Right lung (tissue), 10 donors: ENCODE measurements at places on chromosomes 2 and 18. TPM values are rescaled to one million over a fixed set of nuclear protein-coding genes. Genes with fewer than 3 reads are reported as not detected.

- no peak for DNase-seq
Observed at GRCh38 chr2:113858764-113859163, 31.1 kb upstream of the ACTR3 start.

GRCh38 chr2:10658041-10658913 is 31.5 kb downstream of the NOL10 start:
- DNase-seq, result no peak

DNA sequence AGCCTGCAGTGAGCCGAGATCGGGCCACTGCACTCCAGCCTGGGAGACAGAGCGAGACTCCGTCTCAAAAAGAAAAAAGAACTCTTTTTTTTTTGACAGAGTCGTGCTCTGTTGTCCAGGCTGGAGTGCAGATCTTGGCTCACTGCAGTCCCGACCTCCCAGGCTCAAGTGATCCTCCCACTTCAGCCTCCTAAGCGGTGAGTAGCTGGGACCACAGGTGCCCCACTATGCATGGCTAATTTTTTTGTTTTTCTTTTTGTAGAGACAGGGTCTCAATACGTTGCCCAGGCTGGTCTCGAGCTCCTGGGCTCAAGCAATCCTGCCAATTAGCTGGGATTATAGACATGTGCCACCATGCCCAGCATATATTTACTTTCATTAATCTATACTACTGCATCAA is 12.5 kb upstream of the INO80D start:
- no peak for DNase-seq

DNA sequence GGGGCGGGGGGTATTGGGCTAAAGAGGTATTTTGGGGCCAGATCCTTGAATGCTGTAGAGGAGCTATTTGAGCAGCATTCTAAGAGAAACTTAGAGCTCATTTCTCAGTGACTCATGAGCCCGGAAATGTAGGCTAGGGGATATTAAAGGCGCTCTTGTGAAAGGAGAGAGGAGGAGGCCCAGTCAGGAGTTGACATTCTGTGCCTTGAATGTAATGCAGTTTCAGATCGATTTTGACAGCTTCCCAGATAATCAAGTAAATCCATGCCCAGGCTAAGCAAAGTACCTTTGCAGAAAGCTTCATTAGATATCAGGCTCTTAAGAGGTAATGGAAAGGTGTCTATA is 1.5 kb downstream of the CAB39 start:
- no peak for DNase-seq

GRCh38 chr2:224518806-224519580 is 66.2 kb downstream of the CUL3 start:
- DNase-seq, result no peak

- peak; percentile 69 for DNase-seq
Observed at GRCh38 chr2:44652701-44653100, 288.8 kb upstream of the SIX3 start.

PROM2 gene
- 10.5 TPM for polyA plus RNA-seq

- DNase-seq, result no peak
Observed at GRCh38 chr2:230329946-230330605, 3.1 kb downstream of the SP140L start.

CCDC141 gene
- polyA plus RNA-seq, result 2.3 TPM

DNA sequence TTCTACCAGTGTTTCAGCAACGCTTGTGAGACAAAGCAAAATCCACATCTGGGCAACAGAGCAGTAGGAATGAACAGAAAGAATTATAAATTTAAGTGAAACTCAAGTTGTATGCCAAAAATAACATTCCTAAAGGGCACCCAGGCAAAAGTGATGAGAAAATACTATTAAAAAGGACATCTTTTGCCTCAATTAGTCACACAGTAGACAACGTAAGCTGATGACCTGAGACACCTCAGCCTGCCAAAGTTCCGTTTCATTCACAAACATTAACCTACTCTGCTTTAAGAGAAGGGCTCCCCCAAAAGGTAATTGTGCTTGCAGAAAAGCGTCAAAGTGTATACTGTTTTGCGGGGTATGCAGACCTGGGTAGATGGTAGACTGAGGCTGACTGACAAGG is 7.2 kb downstream of the HDLBP start:
- no peak for DNase-seq

DNA sequence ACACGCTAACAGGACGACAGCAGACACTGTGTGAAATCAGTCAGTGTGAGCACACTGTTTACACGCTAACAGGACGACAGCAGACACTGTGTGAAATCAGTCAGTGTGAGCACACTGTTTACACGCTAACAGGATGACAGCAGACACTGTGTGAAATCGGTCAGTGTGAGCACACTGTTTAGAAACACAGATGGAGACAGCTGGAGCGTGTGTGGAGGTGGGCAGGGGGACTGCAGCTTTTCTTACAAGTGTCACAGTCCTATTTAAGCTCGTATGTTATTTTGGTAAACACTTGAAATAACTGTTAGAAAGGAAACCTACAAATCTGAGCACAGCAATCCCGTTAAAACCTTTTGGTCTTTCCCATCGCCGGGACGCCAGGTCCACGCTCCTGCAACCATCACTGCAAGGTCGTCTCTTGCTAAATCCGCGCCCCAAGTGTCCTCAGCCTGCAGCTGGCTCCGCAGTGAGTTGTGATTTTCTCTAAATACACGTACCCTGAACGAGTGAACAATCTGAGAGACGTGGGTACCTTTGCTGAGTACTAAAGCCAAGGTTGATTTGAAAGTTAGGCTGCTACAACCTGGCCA is 58.9 kb upstream of the CTDP1 start:
- DNase-seq, result no peak

DNA sequence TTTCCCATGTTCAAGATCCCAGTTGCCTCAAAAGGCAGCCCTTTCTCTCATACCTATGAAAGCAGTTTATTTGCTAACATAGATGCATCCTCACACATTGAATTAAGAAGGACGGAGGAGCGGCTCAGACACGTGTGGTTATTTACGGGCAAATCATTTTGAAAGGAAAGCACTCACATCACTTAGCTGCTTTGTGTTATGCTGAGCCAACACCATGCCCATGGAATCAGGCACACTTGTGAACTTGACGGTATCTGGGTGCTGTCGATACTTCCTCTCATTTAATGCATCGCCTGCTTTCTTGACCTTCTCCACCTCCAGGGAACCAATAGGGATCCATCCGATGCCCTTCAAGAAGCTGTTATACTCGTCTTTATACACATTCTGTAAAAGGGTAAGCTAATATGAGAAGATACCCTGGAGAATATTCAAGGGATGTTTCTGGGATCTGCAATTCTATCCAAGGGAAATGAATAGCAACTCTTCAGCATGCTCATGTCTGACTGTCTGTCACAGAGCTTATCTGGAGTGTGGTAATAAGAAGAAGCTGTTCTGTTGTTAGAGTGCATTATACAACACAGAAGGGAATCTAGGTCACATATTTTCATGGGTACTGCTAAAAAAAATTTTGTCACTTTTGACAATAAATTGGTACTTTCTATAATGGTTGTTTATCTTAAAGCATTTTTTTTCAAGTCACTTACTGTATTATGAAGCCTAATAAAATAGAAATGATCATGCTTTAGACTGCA is 63.3 kb downstream of the NEB start:
- DNase-seq, result peak; percentile 23

DNA sequence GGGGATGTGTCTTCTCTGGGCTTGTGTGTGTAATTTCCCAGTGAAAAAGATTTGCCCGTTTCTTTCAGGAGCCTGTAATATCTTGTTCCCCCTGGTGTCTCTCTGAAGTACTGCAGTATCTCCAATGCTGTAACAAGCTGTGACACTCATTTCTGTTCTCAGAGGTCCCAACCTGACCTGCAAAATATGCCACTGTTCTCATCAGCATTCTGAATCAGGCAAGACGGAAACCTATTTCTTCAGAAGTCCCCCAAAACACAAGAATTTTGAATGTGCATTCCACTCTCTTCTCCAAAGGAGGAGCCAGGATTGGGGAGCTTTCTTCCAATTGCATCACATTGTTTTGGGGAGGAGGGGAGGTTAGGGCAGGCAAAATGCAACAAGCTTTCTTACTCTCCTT is 77.0 kb upstream of the CNGA3 start:
- no peak for DNase-seq

DNA sequence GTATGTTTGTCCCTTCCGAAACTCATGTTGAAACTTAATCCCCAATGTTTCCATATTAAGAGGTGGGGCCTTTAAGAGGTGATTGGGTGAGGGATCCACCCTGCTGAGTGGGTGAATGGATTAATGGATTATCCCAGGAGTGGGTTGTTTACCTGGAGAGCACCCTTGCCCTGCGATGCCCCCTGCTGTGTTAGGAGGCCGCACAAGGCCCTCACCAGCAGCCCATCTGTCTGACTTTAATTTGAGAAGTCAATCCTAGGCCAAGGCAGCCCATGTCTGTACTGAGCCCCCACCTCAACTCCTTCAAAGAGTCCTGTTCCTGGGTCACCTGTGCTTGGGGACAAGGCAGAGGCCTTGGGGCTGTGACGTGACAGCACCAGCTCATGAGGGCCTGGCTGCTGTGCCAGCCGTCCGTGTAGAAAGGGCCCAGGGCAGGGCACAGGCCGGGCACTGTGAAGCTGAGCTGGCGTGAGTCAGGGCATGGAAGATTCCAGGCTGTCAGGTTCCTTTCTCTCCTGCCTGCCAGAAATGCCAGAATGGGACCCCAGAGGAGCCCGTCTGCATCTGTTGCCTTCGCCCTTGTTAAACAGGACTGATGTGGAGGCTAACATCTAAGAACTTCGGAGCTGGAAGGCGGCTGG is 21.3 kb upstream of the TAF1B start:
- no peak for DNase-seq

- DNase-seq, result peak; percentile 7
Observed at GRCh38 chr18:62183578-62184195, 3.2 kb downstream of the PIGN start.

DNA sequence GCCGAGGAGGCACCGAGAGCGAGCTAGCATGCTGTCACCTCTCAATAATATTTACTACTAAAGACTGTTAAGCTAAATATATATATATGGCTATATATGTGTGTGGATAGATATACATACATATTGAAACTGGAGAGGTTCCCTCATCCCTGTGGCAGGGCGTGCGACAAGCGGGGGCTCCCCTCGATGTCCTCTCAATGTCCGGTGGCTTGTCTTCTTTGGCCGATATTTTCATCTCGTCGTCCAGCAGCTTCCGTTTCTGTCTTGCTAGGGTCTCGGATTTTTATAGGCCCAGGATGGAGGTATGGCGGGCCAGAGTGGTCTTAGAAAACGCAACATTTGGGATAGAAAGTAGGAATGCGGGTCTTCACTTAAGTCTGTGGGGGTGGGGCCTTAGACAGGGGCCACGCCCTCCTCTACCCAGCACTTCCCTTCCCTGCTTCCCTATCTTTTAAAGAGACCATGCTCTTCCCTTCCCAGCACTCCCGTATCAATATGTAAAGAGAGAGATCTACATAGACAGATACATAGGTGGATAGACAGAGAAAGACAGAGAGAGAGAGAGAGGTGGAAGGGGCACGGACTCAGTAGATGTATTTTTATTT is 866.8 kb downstream of the DSC3 start:
- no peak for DNase-seq

ZNF407 gene
- polyA plus RNA-seq, result 9.5 TPM

STARD6 gene
- 0.15 TPM for polyA plus RNA-seq

- DNase-seq, result no peak
Observed at GRCh38 chr18:48106976-48107781, 176.7 kb upstream of the SMAD2 start.

DNA sequence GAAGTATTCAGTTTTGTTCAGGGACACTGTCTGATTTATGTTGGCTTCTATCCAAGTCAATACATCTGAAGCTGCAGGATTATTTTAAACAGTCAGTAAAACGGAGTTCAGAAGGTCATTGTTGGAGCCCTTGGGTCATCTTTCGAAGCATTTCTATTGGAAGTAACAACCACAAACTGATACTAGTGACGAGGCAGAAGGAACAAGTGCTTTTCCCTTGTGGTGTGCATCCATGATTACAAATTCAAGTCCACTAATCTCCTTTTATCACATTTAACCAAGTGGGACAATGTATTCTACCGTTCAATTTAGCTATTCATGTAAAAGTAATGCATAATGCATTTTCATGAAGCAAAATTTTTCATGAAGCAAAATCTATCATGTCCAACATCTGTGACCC is 76.9 kb downstream of the CD226 start:
- DNase-seq, result no peak

- DNase-seq, result no peak
Observed at GRCh38 chr2:79638954-79639353, 126.1 kb downstream of the CTNNA2 start.

- peak; percentile 84 for DNase-seq
Observed at GRCh38 chr2:222993920-222994650, 57.9 kb upstream of the KCNE4 start.

GRCh38 chr2:15797231-15797938 is 143.0 kb upstream of the MYCN start:
- no peak for DNase-seq

- peak; percentile 79 for DNase-seq
Observed at GRCh38 chr2:10434886-10435819, 13.0 kb downstream of the ODC1 start.

DNA sequence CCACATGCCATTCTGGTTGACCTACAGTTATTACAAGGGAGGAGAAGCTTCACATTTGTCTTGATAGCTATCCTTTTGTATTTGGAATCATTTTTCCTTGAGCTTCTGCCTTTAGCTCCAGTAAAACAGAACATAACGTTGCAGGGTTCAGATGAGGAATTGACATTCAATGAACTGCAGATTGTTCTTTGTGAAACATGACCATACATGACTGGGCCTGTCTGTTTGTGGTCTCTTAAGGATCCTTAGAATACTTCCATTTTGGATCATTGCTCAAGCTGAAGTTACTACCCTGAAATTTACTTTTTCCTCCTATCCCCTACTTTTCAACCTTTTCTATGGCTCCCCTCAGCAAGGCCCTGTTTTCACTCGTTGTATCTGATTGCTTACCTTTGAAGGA is 1281.7 kb upstream of the CELF4 start:
- DNase-seq, result no peak

DNA sequence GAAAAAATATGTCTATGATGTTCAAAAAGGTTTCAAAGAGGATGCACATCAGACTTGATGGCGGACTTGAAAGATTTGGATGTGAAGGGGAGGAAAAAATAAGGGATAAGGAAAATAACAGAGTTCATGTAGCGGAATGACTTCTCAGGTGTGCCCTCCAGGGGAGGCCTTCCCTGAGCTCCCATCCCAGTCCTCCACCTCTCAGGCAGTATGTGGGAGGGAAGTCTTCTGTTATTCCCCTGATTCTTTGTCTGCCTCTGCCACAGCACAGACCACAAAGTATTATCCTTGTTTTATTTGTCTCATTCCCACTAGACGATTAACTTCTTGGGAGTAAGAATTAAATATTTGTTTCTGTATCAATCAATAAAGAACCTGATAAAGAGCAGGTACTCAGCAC is 17.7 kb downstream of the COL5A2 start:
- DNase-seq, result no peak
